HuH-7 (cell line): ENCODE measurements at places on chromosomes 5 and 9.

GRCh38 chr5:173331287-173331686 lies 3.1 kb upstream of the STC2 start:
- DNase-seq = no peak

GRCh38 chr9:114823441-114823840 lies 17.6 kb upstream of the TNFSF15 start:
- DNase-seq = no peak

DNA sequence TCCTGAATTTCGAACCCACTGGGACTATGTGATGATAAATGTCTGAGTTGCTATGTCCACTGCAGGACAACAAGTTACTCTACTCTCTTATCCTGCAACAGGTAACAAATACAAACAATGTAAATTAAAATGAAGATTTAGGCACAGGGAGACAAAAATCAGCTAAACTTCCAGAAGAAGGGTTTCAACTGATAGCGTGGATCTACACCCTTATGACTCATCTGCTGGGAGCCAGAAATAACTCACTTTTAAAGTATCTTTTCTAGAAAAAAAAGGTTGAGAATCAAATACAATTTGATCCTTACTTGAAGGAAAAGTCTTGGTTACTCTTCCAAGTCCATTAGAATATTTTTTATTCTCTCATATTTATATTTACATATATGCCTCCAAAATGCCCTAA lies 21.4 kb downstream of the PJA2 start:
- DNase-seq = no peak

DNA sequence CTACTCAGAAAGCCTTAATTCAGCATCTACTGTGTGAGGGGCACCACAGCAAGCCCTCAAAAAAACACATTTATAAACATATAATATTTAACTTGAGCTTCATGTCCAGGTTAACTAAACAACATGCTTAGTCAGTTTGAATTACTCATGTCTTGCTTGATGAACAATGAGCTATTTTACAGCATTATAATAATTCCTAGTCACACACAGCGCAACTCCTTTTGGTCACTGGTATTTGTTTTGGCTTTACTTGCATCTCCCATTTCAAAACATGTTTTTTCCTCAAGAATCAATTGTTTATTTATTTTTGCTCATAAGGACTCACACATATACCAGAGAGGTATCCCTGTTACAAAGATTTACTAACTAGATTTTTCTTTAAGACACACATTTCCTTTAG lies 616.7 kb upstream of the DAB2 start:
- DNase-seq = no peak

- DNase-seq = peak; percentile 37
These were observed 39.2 kb upstream of the ELOVL7 start for GRCh38 chr5:60883229-60883628.

DNA sequence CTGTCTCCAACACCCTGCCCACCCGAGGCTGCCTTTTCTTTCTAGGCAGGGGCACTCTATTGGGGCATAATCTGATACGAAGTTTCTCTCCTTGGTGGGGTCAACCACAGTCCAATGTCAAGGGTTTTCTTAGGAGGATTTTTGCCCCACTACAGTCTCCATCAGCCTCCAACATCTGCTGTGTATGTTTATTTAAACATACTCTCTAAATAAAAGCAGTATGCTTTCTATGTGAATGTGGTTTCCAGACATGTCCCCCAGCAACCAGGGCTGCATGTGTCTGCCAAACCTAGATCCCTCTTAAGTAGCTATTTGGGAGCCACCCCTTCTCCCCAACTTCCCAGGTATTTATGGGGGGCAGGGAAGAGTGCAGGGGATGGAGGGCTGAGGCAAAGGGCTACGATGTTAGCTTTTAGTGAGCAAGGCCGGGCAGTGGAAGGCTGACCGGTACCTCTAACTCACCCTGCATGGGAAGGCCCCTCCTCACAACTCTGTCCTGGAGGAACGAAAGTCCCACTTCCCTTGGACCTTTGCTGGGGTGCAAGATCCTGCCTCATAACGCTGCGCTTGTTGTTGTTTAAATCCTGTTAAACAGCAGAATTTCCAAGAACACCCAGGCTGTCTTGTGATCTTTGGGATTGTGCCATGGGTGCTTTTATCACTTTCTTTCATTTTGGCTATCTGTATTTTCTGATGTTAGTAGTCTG lies 75.4 kb downstream of the NREP start:
- DNase-seq = no peak

GRCh38 chr9:134187891-134188385 lies 23.6 kb upstream of the RNU6ATAC start:
- DNase-seq = no peak

GRCh38 chr9:84756171-84756570 lies 86.6 kb downstream of the NTRK2 start:
- DNase-seq = no peak

DNA sequence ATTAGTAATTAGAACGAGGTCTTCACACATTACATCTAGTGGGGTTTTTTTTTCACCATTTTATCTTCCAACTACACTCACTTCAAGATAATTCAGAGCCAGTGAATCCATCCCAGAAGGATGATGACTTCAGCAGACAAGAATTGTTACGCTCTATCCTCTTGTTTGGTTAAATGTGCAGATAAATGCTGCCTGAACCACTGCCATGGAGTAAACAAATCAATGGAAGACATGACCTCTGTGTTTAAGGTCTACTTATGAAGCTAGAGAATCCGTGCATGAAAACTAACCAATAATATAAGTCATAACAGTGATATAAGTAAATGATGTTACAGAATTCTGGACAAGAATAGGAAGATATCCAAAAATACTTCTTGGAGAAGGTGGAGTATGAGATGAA lies 602.6 kb downstream of the TLR4 start:
- DNase-seq = no peak

GRCh38 chr5:12022444-12022843 lies 118.2 kb upstream of the CTNND2 start:
- DNase-seq = no peak

GRCh38 chr5:179930788-179931473 lies 23.2 kb upstream of the TBC1D9B start:
- no peak for DNase-seq

GRCh38 chr9:134369416-134370212 lies 43.4 kb downstream of the RXRA start:
- peak; percentile 71 for DNase-seq

- peak; percentile 5 for DNase-seq
These were observed 85.3 kb upstream of the ADRB2 start for GRCh38 chr5:148740966-148741742.

DNA sequence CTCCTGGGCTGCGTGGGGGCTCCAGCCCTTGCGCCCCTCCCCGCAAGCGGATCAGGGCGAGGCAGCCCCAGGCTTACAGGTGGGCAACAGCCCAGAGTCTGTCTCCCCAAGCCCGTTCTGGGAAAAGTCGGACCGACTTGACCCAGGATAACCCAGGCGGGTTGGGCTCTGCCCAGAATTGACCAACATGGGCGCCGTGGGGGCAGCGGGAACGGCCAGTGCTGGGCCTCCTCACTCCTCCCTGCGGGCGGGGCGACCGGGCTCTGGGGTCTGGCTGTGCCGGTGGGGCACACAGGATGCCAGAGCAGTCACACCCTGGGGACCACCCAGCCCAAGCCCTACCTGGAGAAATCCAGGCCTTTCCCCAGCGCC lies 15.3 kb upstream of the SYNPO start:
- no peak for DNase-seq

DNA sequence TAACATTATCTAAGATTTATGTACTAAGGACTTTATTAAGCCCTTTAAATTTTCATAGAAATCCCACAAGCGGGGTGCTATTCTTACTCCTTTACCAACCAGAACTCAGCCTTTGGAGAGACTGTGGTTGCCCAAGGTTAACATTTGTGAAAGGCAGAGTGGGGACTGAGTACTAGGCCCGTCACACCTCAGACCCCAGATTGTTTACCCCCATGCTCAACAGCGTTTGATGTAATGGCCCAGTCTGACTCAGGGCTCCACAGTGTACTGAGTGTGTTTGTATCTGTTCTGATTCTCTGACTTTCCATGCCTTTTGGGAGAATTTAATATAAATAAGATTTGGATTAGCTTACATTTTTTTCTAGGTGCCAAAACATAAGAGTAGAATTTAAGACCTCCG lies 110.0 kb downstream of the GAS1 start:
- no peak for DNase-seq

- no peak for DNase-seq
These were observed 831.3 kb downstream of the MTRR start for GRCh38 chr5:8700222-8700621.

- DNase-seq = no peak
These were observed 12.1 kb upstream of the NRG2 start for GRCh38 chr5:140055152-140055551.

- DNase-seq = no peak
These were observed 28.5 kb downstream of the NFIL3 start for GRCh38 chr9:91395106-91395552.

DNA sequence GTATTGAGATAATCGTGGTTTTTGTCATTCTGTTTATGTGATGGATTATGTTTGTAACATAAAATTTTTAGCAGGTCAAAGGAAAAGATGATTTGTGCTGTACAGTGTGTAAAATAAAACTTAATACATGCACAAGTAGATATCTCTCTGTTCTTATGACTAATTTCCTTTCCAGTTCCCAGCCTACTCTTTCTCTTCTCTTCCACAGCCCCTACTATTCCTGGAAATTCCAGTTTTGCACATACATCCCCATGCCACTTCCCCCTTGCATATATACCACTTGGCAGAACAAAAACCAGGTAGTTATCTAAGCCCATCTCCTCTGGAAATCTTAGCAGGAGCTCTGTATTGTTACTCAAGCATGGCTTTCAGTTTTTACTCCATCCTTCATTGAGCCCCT lies 20.2 kb downstream of the TEK start:
- no peak for DNase-seq

- DNase-seq = no peak
These were observed 385.3 kb downstream of the BNC2 start for GRCh38 chr9:16485160-16485559.

GRCh38 chr5:99088309-99088708 lies 159.5 kb upstream of the CHD1 start:
- DNase-seq = no peak

DNA sequence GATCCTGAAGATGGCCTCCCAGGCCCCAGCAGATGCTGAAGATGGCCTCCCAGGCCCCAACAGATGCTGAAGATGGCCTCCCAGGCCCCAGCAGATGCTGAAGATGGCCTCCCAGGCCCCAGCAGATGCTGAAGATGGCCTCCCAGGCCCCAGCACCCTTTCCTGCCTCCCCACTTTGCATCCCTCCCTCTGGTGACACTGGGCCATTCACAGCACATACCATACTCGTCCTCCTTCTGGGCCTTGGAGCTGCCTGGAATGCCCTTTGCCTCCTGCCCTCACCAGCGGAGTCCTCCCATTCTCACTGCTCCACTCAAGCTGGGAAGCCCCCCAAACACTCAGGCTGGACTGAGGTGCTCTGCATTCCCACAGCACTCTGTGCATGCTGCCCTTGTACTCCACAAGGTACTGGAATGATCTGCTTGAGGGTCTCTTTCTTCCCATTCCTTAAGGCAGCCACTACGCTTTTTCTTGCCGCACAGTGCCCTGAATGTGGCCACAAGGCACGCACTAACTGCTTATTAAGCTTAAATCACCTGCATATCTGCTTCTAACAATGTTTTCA lies 550.0 kb downstream of the BNC2 start:
- DNase-seq = no peak

- DNase-seq = peak; percentile 72
These were observed 58.5 kb downstream of the ZNF462 start for GRCh38 chr9:106921341-106921899.

GRCh38 chr5:157219491-157220271 lies 39.0 kb downstream of the ITK start:
- DNase-seq = no peak

- no peak for DNase-seq
These were observed 28.2 kb upstream of the NCS1 start for GRCh38 chr9:130143958-130144366.

DNA sequence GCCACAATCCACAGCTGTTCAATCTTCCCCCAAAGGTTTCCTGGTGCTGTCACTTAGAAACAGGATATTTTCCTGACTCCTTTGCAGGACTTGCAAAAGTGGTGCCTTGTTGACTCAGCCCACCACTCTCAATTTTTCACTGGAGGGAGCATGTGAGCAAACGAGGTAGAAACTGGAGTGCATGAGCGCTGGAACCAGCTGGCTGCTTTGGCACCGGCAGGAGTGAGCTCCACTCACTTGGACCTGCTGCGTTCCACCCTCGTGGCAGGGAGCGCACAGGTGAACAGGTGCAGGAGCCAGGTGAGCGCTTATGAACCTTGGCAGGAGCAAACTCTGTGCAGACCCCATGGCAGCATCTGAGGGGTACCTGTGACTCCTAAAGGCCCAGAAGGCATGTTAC lies 364.1 kb upstream of the RORB start:
- no peak for DNase-seq

DNA sequence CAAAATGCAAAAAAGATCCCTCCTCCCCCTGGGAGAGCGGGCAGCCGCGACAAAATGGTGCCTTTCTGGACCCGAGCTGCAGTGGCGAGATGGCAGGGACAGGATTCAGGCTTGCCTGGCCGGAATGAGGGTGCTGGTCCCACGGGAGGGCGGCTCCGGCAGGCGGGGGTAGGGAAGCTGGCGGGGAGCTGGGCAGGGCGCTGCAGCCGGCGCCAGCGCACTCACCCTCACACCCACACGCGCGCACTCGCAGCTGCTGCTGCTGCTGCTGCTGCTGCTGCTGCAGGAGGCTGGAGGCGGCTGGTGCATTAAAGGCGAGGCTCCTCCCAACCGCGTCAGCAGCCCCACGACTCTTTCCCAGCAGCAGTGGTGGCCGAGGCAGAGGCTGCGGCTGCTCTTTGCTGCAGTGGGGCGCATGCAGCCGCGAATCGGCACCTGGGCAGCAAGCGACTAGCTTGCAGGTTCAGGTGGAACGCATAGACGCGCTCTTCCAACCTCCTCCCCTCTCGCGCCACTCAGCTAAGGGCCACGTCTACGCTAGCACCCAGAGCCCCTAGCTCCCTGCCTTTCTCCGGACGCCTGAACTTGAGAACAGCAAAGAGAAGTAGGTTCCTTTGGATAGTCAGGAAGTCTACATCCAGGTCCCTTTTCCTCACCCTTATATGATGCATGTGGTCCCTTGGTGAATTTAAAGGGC lies at the start of gene PPP2R2B:
Gene PPP2R2B, minus strand, starts transcription at position 282 of the 697 bp plus-strand sequence.
- DNase-seq = peak; percentile 61

DNA sequence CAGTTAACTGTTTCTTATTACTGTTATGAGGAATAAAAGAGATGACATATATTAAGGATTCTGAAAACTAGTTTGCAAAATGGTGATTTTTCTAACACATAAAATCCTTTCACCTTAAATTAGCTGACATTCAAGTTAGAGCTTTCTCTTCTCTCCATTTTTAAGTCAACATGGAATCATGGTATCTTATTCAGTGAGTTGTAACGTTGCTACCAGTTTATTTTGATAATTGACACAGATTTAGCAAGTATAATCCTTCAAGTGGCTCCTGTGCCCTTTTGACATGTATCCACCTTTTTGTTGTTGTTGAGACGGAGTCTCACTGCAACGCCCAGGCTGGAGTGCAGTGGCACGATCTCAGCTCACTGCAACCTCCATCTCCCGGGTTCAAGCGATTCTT lies 58.5 kb downstream of the CSNK1A1 start:
- no peak for DNase-seq

- no peak for DNase-seq
These were observed 147.8 kb downstream of the RXRA start for GRCh38 chr9:134474055-134474370.

GRCh38 chr5:110909415-110909814 lies 162.1 kb upstream of the TSLP start:
- DNase-seq = no peak
